Vein endothelial cell (primary cell): ENCODE measurements at places on chromosomes 11 and 22. TPM values are rescaled to one million over a fixed set of nuclear protein-coding genes. Genes with fewer than 3 reads are reported as not detected.

The CAPN5 gene
- 9.5 and 9.7 TPM in 2 replicates for total RNA-seq

The PRR33 gene
- not detected in 2 replicates for total RNA-seq

The CASP4 gene
- 147 and 277 TPM in 2 replicates for total RNA-seq

The GUCY1A2 gene
- 1.3 and 1.4 TPM in 2 replicates for total RNA-seq

The OR5P2 gene
- total RNA-seq: 0.33 TPM in 1 of 2 replicates, not detected in the other

The MDK gene
- 57.8 and 84.6 TPM in 2 replicates for total RNA-seq

The OR8G5 gene
- total RNA-seq: not detected in 2 replicates

The PRPF19 gene
- 96.3 and 103 TPM in 2 replicates for total RNA-seq

The SCUBE2 gene
- total RNA-seq: 0.38 and 0.65 TPM in 2 replicates
